AG09319 (cell line): ENCODE measurements at places on chromosomes 12 and 14.

DNA sequence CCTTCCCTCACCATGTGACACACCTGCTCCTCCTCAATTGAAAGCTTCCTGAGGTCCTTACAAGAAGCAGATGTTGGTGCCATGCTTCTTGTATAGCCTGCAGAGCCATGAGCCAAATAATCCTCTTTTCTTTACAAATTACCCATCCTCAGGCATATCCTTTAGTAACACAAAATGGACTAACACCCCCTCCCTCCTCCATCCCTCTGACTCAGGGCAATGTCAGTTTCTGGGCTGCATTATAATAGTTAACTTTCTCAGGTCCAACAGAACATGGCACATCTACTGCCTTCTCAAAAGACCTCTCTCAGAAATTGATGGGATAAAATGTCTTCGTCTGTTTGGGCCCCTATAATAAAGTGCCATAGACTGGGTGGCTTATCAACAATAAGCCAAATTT lies 287.0 kb downstream of the DPF3 start:
- no peak for DNase-seq

DNA sequence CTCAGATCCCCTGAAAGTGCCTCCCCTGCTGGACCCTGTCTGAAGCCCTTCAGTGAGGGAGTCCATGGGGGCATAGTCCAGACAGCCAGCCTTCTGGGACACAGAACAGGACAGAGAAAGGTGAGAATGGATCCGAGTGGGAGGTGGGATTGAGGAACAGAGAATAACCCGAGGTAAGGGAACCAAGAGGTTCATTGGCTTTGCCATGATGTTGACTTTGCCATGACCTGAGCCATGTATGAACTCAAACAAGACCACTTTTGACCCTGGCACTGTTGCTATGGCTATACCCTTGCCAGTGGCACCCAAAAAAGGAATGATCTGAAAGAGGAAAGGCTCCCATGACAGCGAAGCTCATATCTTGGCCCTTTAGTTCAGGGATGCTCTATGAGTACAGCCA lies 22.6 kb upstream of the VDR start:
- DNase-seq, result no peak

DNA sequence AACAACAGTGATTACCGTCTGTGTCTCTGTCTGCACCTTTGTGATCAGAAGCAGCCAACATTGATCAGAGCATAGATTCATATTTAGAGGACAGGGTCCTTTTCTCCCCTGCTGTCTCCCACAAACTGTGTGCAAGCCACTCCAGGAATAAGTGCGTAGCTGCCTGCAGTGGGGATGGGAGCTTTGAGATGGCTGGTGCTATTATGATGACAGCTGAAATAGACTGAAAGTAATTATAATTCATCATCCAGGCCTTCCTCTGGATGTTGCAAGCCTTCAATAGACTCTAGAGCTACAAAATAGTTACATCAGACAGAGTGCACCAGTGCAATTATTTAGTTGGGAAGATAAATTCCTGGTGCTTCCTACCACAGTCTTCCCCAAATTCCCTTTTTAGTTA lies 68.1 kb downstream of the BORCS5 start:
- DNase-seq, result no peak

DNA sequence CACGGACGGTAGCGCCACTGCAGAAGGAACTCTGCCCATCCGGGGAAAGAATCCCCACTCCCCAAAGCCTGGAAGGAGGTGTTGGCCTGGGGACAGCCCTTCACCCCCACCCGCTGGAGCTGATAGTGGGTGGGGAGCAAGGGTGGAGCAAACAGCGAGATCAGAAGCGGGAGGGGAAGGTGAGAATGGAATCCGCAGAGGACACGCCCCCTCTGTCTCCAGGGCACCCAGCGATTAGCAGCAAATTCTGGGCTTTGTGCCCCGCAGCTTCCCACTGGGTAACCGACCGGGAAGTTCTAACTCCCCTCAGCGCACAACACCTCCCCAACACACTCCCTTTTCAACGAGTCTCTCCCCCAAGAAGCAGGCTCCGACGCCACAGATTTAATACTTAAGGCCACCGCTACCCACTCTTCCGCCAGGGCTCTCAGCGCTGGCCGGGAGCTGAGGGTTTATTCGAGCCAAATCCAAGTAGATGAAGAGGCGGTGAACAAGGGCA lies 1.4 kb downstream of the SLC25A29 start:
- no peak for DNase-seq

DNA sequence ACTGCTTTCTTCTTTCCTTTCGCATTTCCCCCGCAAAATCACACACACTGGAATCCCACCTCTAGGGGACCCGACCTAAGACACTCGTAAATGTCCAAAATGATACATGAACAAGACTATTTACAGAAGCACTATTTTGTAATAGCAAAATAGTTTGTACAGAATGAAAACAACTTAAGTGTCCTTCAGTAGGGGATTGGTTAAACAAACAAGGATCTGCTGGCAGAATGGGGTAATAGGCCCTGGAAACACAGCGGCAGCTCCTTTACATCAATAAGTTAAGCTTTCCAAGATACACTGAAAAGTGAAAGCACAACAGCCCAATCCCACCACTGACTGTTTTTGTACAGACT lies 48.8 kb downstream of the LTBP2 start:
- DNase-seq, result no peak

- DNase-seq, result no peak
Measured at GRCh38 chr12:455821-456220, 3.9 kb upstream of the B4GALNT3 start.

GRCh38 chr12:94948232-94948810 lies 55.2 kb downstream of the NDUFA12 start:
- DNase-seq, result no peak

DNA sequence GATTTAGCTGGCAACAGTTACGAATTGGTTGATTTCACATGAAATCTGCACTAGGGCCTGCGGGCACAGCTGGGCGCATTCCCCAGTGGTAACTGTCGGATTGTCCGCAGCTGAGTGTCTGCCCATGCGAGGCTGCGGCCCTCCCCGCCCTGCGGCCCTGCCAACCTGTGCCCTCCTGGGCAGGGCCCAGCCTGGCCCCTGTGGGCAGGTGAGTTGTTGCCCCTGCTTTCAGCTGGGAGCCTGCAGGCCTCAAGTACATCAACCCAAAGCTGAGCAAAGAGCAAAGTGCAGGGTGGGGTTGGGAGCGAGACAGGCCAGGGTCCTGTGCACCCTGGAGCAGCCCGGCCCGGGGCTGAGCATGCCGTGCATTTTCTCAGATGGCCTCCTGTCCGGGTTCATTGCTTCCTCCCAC lies 89.1 kb downstream of the ADGRD1 start:
- DNase-seq, result no peak

GRCh38 chr14:103727313-103727980 lies 11.8 kb downstream of the ZFYVE21 start:
- DNase-seq, result no peak

DNA sequence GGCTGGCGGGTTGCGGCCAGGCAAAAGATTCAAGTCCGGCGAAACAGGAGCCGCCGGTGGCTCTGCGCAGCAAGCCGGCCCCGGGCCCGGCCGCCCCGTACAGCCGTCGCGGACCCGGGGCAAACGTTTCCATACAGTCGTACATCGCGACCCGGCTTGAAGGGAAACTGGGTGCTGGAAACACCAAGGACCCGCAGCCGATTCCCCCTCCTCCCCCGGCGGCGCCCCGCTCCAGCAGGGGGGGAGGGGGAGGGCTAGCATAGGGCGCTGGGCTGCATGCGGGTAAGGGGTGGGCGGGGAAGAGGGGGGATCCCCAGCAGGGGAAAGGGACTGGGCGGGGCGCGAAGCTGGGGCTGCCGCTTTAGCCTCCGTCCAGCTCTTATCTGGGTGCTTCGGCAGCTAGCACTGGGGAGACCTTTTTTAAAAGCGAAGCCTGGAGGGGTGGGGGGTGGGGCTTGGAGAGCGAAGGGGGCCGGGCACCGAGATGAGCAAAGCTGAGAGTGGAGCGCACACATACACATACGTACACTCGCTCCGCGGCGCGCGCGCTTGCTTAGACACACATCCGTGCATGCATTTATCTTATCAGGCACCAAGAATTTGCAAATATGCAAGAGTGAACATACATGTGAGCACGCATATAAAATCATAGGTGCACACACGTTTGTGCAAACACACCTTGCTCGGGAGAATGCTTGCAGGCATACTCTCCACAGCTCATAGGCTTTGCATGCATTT lies 11.9 kb downstream of the RARG start:
- no peak for DNase-seq

GRCh38 chr14:33880330-33880729 lies 70.5 kb downstream of the EGLN3 start:
- DNase-seq, result no peak

GRCh38 chr12:109723311-109723881 lies 9.8 kb downstream of the FAM222A start:
- no peak for DNase-seq

- DNase-seq, result no peak
Measured at GRCh38 chr12:558580-558979, 98.8 kb downstream of the B4GALNT3 start.

GRCh38 chr12:32811686-32812392 lies 56.1 kb upstream of the YARS2 start:
- DNase-seq, result no peak

- no peak for DNase-seq
Measured at GRCh38 chr14:89628521-89628920, 211.5 kb upstream of the FOXN3 start.

GRCh38 chr12:88743946-88744685 lies 163.8 kb upstream of the KITLG start:
- DNase-seq, result no peak

GRCh38 chr12:4251216-4251891 lies 22.2 kb upstream of the CCND2 start:
- no peak for DNase-seq

DNA sequence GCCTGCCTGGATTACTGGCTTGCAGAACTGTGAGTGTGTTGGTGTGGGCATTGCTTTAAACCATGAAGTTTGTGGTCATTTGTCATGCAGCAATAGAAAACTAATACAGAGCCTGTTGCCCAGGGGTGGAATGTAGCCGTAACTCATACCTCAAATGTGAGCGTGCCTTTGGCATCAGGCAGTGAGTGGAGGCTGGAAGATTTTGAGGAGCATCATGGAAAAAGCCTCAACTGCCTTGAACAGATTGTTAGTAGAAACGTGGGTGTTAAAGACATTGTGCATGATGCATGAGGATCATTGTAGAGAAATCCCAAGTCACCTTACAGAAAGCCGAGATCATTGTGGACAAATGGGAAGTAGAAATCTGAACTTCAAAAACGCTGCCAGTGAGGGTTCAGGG lies 580.5 kb downstream of the AACS start:
- DNase-seq, result no peak

GRCh38 chr14:79583738-79584408 lies 627.4 kb downstream of the DIO2 start:
- no peak for DNase-seq

DNA sequence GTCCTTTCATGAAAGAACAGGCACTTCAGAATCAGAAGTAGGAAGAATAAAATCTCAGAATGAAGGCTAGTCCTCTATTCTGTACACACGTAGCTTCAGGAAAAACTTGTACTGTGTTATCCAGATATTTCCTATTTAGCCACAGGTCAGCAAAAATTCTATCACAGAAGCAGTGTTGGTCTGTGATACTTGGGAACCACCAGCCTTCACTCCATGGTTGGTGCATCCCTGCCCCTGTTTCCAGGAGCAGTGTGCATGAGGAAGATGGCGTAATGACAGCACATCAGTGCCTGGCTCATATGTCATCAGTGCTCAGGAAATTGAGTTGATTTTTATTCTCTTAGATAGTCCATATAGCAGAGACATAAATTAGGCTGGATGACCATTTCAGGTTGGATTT lies 87.7 kb downstream of the SAMD4A start:
- DNase-seq, result no peak

DNA sequence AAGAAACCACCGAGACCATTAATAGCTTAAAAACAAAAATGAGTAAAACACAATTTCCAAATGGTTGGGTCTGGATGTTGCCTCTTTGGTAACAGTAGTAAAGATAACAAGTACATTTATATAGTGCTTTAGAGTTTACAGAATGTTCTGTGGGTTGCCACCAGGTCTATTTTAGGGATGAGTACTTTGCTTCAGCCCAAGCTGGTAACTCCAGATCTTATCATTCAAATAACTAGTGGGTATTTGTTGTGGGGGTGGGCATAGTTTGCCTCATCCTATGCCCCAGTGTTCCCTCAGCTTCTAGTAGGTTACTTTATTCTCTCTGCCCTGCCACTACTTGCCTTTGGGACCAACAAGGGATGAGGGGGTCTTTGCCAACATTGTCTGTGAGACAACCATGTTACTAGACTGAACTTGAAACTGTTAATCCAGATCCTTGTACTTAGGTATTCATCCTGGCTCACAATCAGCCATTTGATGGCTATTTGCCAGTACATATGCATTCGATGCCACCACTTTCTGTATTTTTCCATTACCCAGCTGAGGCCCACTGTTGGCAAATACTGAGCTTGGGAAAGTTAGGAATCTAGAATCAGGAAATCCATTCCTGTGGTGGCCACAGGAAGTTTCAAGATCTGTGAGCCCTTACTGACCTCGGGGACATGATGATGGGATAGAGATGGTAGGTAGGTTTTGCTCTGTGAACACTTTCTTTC lies 17.6 kb upstream of the AKAP6 start:
- DNase-seq, result no peak

DNA sequence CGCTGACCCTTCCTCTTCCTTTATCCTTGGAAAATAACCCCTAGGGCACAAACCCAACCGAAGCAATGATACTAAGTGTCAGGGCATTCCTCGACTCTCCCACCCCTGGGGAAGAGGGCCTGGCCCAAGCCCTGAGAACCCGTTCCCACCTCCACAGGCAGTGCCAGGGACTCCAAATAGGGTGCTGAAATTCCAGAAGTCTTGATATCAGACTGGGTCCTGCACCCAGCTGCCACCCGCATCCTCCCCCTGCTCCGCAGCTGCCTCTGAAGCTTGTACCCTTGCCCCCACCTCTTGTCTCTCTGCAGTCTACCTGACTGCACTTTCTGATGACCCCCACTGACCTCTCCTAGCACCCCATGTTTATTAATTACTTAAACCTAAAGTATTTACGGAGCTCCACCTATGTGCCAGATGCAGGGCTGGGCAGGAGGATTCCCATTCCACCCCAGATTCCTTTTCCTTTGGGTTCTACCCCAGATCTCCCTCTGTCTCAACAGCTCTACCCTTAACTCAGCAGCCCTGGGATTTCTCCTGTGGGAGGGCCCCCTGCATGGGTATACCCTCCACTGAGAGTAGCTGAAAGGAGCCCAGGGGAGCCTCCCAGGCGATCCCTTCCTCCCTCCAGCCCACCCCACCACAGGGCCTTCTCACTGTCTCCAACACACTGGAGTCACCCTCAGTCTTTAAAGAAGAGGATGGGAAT lies 4.1 kb upstream of the KRT18 start:
- DNase-seq, result no peak
